Esophagus squamous epithelium (tissue), 5 donors: ENCODE measurements at places on chromosomes 12 and 14. TPM values are rescaled to one million over a fixed set of nuclear protein-coding genes. Genes with fewer than 3 reads are reported as not detected.

Gene ISM2
- 1.7 TPM for total RNA-seq

Gene TAS2R31
- 1.7 TPM for total RNA-seq

Gene SOAT2
- not detected for total RNA-seq

Gene SMCO3
- total RNA-seq: not detected

Gene DUSP6
- total RNA-seq: 19.7 TPM

Gene CLEC14A
- total RNA-seq: 5.4 TPM

Gene DBX2
- total RNA-seq: not detected

Gene SOS2
- 13.8 TPM for total RNA-seq

Gene MFAP5
- total RNA-seq: 6.1 TPM

Gene CDK17
- total RNA-seq: 22.8 TPM

Gene SIX4
- 0.49 TPM for total RNA-seq

Gene BCL11B
- 13.7 TPM for total RNA-seq

Gene DDHD1
- 3.8 TPM for total RNA-seq

Gene TPPP2
- not detected for total RNA-seq

Gene CDCA4
- total RNA-seq: 15.3 TPM

Gene HVCN1
- total RNA-seq: 5.7 TPM

Gene TAS2R42
- not detected for total RNA-seq

Gene CLEC12A
- total RNA-seq: 0.64 TPM

Gene AQP2
- not detected for total RNA-seq

Gene PTPN11
- 29.0 TPM for total RNA-seq

Gene TULP3
- 26.1 TPM for total RNA-seq

Gene PZP
- not detected for total RNA-seq

Gene FGF23
- not detected for total RNA-seq

Gene KRT82
- total RNA-seq: not detected

Gene CAPS2
- 9.2 TPM for total RNA-seq

Gene PLCZ1
- total RNA-seq: not detected

Gene KRR1
- total RNA-seq: 24.7 TPM

Gene CCDC38
- not detected for total RNA-seq

Gene C12orf76
- 4.7 TPM for total RNA-seq

Gene SERPINA9
- total RNA-seq: not detected

Gene KLRB1
- total RNA-seq: 2.7 TPM
